ENCODE measurements at places on chromosomes 16 and 17. TPM values are rescaled to one million over a fixed set of nuclear protein-coding genes. Genes with fewer than 3 reads are reported as not detected.

DNA sequence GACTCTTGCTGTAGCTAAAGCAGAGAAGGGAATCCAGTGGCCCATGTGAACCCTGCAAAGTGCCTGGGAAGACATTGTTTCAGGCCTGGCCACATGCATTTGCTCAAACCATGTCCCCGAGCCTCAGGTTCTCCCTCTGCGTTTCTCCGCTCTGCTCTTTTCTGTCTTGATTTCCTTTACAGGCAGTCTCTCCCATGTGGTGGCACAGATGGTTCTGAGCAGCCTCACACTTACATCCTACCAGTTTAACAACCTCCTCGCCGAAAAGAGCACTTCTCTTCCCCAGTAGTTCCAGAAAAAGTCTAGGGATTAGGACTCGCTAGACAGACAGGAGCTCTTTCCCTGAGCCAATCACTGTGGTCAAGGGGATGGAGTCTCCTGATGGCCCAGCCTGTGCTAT, 28.3 kb upstream of the MYH10 start:
- no peak for DNase-seq

DNA sequence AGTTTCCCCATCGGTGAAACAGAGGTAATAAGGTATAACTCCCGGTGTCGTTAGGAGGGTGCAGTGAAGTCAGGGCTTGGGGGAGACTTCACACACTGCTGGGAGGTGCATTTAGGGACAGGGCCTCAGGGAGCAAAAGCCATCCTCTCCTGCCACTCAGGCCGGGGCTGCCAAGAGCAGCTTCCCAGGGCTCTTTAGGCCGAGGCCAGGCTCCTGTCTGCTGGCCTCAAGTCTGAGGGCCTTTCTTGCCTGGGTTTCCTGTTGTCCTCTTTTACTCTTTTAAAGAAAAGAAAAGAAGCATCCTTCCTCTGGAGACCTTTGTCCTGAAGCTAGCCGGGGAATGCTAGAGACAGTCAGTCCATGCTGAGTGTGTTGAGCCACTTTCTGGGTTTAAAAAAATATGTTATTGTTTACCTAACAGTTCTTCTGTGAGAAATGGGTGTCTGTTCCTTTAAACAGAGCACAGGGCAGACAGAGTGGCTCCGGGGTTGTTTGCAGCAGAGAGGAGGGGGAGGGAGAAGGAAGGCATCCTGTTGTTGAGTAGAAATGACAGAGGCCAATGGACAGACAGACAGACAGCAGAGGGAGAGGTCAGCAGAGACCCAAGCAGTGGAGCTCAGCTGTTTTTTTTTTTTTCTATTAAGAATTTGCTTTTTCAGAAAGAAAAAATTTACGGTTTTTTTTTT, 79.1 kb downstream of the C17orf67 start:
- DNase-seq: peak; percentile 26

DNA sequence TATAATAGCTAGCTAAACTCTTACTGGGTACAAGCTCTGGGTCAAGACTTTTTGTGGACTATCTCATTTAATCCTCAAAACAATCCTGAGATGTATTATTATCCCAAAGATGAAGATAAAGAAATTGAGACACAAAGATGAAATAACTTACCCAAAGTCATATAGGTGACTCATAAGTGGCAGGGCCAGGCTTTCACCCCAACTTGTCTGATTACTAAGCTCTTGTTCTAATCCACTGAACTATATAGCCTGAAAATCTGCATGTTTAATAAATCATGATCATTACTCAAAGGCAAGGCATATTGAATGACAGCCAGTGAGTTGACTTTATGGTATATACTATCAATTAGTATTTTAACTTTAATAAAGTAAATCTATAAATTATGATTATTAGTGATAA, 77.4 kb downstream of the SKAP1 start:
- peak; percentile 42 for DNase-seq

DNA sequence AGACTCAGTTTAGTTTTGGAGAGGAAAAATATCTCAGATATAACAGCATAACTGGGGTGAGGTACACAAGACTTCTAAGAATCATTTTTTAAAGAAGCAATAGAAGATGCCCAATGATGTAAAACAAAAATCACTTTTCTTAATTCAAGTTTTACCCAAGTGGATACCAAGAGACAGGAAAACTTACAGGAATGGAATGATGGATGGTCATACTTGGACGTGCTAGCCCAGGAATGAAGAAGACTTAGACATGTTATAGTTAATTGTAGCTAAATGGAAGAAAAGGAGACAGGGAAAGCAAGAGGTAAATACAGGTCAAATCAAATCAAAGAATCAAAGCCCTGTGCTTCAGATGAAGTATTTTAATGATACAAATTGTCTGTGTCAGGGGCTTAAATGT, 312.7 kb upstream of the KCNJ16 start:
- DNase-seq: no peak

DNA sequence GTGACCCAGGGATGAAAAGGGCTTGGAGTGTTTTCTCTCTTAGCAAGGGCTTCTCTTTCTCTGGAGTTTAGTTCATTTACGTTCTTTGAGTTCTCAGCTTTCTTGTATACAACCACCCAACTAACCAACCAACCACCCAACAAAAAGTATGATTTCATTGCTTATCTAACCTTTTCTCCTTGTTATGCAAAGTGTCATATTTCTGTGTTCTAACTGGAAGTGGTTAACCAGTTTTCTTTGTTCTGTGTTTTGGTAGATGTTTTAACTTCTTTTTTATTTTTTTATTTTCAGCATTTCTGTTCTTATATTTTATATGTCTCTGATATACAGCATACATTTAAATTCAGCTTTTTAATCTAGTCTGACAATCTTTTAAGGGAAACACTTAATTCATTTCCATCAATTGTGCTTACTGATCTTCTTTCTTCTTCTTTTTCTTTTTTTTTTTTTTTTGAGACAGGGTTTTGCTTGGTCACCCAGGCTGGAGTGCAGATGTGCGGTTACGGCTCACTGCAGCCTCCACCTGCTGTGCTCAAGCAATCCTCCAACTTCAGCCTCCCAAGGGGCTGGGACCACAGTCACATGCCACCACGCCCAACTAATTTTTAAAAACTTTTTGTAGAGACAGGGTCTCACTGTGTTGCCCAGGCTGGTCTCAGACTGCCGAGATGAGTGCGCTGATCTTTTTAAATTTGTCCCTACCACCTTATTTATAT, 29.6 kb downstream of the NLK start:
- DNase-seq: no peak

DNA sequence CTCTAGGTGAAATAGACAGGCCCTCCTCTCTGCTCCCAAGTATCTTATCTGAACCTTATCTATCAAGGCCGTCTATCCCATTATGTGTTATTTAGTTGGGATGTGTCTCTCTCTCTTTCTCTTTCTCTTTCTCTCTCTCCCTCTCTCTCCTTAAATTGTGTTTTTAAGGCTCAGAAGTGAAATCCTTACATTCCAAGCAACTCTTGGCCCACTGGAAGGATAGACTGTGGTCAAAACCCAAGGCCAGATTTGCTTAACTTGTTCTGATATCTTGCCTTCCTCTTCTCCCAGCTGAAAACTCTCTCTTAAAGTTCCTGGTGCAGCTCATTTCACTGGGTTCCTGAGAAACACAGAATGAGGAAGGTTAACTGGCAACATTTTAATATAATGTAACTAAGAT, 14.7 kb downstream of the CDRT4 start:
- DNase-seq: no peak

DNA sequence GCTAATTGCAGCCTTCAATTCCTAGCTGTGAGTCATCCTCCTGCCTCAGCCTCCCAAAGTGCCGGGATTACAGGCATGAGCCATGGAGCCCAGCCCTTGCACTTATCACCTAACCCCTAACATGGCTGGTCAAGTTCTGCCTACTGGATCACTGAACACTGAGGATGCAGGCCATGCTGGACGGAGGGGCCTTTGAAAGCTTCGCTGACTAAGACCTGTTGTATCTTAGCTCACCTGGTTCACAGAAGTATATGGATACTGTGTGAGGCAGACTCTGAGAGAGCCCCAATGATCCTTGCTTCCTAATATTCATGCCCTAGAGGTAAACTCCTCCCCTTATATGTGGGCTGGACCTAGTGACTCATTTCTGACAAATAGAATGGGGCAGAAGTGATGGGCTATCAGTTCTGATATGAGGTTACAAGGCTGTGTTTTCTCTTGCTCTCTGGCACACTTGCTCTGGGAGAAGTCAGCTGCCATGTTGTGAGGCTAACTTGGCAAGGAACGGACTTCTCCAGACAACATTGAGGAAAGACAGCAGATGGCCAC, 11.7 kb upstream of the TMIGD1 start:
- DNase-seq: peak; percentile 67

ZNF423 gene
- not detected for total RNA-seq

ZPBP2 gene
- total RNA-seq: not detected

KRT33B gene
- total RNA-seq: not detected

CFAP97D1 gene
- not detected for total RNA-seq

Measured in activated CD8-positive, alpha-beta T cell treated with anti-CD3 and anti-CD28 coated beads for 36 hours (primary cell).